ENCODE measurements at places on chromosomes 13 and 19. TPM values are rescaled to one million over a fixed set of nuclear protein-coding genes. Genes with fewer than 3 reads are reported as not detected.
A peak's percentile ranks its signal among the peaks of the same experiment; 100 is the strongest.

DNA sequence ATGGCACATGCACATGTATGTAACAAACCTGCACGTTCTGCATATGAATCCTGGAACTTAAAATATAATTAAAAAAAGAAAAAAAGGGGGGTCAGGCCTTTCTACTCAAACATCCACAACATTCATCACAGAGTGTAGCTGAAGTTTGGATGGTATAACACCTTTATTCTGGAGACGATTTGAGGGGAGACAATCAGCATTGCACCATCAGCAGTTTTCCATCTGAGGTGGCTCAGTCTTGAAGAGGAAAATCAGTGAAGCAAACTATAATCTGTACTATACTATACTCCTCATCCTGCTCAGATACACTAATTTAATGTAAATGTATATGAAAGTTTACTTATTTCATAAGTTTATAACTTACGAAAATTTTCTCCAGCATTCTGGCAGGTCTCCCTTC is 969.7 kb downstream of the SLITRK1 start:
- DNase-seq: no peak

DNA sequence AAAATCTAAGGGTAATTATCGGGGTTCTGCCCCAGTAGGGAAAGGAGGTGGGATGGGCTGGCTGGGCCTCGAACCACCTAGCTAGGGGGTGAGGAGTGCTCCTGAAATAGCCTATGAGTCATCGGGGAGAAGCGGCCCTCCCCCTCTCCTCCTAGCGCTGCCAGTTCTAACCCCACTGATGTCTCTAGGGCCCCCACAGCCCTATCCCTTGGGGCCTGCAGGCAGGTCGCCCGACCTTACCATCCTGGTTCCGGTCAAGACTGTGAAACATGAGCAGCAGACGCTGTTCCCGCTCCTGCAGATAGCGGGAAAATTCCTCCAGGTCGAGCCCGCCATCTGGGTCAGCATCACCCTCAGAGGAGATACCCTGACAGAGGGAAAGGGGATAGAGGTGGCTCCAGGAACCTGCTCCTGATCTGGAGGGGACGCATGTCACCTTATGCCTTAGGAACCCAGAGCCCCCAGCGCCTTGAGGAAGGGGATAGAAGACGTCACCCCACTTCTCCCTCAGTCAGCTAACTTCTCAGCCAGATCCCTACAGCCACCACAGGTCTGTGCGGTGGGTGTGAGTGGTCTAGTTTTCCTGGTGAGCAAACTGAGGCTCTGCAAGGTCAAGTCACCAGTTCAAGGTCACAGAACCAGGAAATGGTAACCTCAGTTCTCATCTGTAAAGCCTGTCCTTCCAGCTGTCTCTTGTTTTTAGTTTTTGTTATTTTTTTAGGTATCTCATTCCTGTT is 1.5 kb downstream of the SLC25A23 start:
- peak; percentile 48 for DNase-seq

The DPF1 gene
- total RNA-seq: 16.6 TPM

DNA sequence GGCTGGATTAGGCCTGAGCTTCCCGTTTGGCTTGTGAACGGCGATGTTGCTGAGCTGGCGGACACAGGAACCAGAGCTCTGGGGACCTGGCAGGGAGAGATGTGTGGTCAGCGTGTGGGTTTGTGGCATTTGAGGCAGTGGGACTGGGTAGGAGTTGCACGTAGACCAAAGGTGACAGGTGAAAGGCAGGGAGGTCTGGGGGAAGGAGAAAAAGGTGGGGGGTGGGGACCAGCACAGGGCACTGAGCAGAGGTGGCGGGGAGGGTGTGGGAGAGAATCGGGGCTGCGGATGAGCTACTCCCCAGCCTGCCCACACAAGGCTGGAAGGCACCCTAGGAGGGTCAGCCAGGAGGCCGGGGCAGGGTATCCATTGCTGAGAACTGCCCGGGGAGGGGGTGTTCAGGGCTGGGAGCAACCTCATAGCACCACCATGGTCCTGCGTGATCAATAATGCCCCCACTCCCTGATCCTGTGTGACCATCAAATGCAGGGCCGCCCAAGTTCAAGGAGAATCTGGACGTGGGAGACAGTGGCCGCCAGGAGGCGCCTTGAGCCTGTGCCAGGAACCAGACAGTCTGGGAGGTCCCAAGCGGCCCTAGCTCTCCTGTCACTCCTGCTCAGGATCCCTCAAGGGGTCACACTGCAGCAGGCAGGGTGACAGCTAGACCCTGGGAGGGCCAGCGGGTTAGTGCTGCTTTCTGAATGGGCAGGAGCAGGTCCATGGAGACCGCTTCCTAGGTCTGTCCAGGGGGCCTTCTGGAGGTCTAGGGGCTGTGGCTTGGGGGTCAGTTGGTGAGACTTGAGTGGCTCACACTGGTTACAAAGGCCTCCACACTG is 12.8 kb upstream of the SELENOW start:
- peak; percentile 49 for DNase-seq

GRCh38 chr13:107065036-107065435 is 497.1 kb upstream of the ARGLU1 start:
- no peak for DNase-seq

DNA sequence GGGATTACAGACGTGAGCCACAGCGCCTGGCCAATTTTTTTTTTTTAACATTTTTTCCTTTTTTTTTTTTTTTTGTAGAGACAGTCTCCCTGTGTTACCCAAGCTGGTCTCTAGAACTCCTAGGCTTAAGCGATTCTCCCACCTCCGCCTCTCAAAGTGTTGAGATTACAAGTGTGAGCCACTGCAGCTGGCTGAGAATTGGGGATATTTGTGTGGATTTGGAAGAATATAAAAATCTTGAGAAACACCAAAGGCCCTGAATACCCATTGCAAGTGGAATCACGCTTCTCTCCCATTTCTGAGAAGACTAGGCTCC is 79.9 kb upstream of the ABCC4 start:
- no peak for DNase-seq

The CD37 gene
- 1.4 TPM for total RNA-seq

DNA sequence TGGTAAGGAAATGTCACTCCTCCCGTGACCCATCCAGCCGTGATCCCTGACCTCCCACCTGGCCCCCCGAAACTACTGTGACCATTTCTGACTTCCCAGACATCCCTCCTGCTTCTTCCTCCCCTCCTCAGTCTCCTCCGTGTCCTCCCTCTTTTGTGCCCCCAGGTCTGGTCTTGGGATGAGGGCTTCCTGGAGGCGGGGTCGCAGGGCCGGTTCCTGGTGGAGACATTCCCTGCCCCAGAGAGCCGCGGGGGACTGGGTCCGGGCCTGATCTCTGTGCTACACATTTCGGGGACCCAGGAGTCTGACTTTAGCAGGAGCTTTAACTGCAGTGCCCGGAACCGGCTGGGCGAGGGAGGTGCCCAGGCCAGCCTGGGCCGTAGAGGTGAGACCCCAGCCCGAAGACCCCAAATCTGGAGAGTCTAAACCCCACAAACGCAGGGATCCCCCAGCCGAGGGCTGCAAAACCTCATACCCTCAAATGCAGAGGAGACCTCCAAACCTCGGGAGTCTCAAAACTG is 5.0 kb downstream of the KIRREL2 start:
- no peak for DNase-seq

The ZNF578 gene
- 21.2 TPM for total RNA-seq
